ENCODE measurements at places on chromosomes 2 and 18. TPM values are rescaled to one million over a fixed set of nuclear protein-coding genes. Genes with fewer than 3 reads are reported as not detected.
A peak's percentile ranks its signal among the peaks of the same experiment; 100 is the strongest.

STPG4 gene
- not detected for polyA plus RNA-seq

- no peak for DNase-seq
These were observed 425.2 kb upstream of the MEX3C start for GRCh38 chr18:51622702-51623101.

DNA sequence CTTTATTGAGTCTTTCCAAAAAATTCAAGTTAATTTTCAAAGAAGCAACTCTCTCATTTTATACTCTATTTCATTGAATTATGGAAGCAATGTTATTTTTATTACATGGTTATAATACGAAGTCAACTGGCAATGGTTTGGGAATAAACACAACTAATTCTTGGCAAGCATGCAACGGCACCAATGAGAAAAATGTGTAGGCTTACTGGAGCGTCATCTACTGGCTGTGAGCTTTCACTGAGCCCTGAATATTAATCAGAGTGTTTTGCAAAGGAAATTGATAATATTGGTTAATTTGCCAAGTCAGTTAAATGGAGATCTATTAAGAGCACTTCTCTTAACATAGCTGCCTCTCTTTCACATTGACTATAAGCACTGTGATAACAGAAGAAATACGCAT is 163.9 kb downstream of the IKZF2 start:
- DNase-seq, result no peak

SIX3 gene
- polyA plus RNA-seq, result 0.21 TPM

DNA sequence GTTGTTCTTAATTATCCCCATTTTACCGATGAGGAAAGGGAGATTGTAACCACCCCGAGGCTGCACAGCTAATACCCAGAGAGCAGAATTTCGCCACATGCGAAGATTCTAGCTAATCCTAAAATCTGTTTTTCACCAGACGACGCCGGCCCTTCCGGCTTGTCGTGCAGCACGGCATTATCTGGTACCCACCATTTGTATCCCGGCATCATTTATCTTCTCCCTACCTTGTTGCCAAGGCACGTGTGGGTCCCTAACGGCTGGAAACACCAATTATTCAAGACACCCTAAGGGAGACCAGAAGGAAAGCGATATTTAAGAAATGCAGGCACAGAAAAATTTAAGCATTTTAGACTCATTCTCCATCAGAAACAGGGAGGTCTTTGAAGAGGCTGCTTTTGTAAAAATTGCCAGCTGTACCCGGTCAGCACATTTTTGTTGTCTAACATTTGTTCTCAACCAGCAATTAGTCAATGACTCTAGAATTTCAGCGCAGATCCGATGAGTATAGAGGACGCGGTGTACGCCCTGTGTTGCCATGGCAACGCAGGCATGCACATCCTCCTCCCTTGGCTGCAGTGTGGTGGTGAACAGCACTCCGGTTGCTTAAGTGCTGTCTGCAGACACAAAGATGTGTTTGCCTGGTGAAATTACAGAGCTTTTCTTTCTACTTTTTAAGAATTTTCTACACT is 111.6 kb downstream of the AGAP1 start:
- DNase-seq, result peak; percentile 83

DNA sequence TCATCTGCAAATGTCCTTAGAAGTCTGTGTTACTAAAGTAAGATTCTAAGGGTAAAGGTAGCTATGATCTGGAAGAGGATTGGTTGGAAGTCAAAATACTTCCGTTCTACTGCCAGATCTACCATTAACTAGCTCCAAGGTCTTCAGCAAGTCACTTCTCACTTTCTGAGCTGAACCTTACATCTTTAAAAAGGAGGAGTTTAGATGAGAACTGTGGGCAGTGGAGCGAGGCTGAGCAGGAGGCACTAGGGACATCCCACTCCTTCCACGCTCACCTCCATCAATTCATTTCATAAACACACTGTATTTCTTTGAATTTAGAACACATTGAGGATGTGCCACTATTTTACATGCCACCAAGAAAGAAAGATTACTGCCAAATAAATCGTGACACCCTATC is 143.0 kb downstream of the ABCA12 start:
- DNase-seq, result no peak

DNA sequence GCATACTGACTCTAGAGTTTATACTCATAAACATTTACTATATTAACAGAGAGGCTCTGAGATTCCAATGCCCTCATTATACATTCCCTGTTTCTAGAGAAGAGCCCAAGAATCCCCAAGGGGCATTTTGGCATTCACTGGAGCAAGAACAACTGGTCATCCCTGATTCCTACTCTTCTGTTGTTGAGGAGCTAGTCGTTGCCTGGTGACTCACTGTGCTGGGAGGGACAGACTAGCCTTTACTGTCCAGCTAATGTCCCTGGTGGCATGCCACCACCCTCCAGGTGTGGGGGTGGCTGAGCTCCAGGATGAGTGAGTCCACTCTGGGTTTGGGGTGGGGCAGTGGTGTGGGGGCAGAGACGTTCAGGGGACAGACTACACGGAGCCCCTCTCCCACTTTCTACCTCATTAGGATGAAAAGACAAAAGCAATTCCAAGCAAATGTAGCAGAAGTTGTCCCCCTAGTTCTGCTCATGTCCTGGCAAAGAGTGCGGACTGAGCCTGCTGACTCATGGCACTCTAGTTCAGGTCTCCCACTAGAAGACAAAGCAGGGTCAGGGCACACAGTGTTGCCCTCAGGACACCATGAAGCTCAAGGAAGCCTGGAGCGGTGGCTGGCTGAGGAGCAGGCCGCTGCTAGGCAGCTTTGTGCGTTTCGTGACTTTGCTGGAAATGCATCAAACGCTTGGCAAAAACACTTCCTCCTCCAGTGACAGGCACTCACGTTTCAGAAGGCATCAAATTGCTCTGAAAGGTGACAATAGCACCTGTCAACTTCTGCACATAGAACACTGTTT is 49.4 kb downstream of the RHOB start:
- DNase-seq, result no peak

DNA sequence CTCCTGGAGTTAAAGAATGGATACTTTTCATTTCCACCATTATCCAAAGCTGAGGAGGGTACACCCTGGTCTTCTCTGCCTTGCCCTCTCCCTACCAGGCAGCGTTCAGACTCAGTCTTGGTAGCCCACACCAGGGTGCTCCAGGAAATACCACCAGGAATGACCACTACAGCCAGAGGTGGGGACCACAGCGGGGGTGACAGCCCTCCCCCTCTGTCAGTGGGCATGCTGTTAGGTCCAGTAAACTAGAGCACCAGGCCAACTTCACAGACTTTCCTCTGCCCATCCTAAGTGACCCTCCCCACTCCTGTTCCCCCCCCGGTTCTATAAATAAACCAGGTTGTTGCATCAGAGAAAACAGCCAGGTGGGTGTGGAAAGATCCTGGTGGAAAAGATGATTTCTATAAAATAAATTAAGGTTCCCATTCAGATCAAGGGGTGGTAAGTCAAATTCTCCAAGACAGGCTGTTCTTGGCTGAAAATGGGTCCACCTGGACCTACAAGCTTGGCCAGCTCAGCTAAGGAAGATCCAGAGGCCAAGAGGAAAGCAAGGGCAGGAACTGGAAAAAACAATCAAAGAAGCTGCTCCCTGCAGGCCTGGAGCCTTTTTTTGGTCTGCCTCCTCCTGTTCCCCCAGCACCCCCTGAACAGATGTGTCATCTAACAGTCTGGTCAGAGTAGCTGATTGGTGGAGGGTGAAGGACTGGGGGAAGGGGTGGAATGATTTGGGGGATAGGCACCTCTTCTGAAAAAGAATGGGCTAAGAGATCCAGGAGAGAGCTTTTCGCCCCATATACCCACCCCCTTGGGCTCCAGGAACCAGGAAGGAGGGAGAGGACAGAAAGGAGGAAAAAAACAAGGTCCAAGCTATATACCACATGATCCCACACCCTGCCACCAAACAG is 2.3 kb downstream of the RAB11FIP5 start:
- DNase-seq, result no peak

DNA sequence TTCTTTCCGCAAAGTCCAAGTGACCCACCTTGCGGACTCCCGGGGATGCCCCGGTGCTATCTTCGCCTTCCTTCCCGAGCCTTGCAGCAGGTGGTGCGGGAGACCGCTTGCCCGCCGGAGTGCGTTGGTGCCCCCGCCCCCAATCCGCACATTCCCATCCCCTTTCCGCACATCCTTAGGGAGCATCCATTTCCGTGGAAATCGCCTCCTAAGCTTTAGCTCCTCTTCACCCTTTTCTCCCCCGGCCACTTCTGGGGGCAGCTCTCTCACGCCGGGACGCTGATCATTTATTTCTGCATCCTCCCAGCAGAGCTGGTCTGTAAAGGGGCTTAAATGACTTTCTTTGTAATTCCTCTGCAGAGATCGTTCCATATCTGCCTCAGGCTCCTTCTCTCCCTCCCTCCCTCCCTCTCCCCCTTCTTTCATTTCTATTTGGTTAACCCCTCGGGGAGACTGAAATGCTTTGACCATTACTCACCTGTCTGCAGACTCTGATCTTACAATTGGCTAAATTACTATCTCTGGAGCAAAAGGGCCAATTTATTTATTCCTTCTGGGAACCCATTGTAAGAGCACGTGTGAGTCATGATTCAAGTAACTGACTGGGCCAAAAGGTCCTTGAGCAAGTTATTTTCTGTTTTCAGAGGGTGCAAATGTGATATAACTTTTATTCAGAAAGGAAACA is 1.3 kb upstream of the LYPD1 start:
- peak; percentile 77 for DNase-seq

MFSD6 gene
- polyA plus RNA-seq, result 2.3 TPM

DNA sequence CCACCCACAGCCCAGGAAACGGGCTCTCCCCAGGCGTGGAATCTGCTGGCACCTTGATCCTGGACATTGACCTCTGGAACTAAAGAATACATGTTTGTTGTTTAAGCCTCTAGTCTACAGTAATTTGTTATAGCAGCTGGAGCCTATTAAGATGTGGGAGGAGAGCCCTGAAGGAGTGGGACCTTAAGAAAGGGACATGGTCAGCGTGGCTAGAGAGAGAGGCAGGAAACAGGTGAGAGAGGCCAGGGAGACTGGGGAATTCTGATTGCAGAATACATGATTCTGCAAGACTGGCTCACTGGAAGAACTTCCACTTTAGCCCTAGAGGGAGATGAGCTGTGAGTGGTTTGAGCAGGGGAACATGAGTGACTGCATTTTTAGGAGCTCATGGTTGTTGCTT is 83.2 kb downstream of the CD8B2 start:
- no peak for DNase-seq

DNA sequence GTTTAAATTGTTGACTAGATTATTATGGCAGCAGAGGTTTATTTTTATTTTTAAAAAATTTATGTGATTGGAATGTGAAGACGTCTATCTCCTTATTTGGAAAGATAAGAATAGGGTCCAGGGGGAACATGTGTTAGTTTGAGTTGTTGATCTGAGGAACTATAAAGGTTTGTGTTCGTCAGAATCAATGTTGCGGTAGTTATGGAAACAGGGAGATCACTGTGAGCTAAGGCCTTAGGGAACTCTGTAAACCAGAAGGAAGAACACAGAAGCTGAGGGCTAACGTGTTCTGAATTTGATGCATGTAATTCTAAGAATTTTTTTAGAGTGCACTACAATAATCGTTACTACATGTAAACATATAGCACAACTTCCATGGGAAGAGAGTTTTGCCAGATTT is 168.5 kb upstream of the ZSWIM2 start:
- DNase-seq, result no peak

AFTPH gene
- polyA plus RNA-seq, result 16.1 TPM

- no peak for DNase-seq
These were observed 123.7 kb upstream of the SMAD2 start for GRCh38 chr18:48053881-48054816.

- DNase-seq, result no peak
These were observed 38.2 kb downstream of the PCBP1 start for GRCh38 chr2:70125498-70125898.

GRCh38 chr2:27095745-27096651 is 9.4 kb downstream of the KHK start:
- peak; percentile 87 for DNase-seq

- no peak for DNase-seq
These were observed 1075.4 kb upstream of the ZEB2 start for GRCh38 chr2:145595296-145595695.

Data from GM23338 (cell line).